ENCODE measurements at places on chromosomes 4 and X.

DNA sequence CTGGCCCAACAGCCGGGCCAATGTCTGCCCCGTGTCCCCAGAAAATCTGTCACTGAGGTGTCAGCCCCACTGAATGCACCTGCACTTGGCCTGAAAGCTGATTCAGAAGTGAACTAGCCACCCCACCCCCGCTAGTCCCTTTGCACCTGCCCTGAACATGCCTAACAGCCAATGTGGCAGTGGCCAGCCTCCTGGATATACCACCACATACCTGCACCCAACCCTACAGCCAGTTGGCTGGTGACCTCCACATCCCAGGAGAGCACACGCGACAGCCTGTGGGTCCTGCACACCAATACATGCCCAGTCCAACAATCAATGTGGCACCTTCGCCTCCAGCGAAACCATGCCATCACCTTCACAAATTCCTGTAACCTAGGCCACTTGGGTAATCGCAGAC is 116.7 kb downstream of the GALNTL6 start:
- no peak for DNase-seq

DNA sequence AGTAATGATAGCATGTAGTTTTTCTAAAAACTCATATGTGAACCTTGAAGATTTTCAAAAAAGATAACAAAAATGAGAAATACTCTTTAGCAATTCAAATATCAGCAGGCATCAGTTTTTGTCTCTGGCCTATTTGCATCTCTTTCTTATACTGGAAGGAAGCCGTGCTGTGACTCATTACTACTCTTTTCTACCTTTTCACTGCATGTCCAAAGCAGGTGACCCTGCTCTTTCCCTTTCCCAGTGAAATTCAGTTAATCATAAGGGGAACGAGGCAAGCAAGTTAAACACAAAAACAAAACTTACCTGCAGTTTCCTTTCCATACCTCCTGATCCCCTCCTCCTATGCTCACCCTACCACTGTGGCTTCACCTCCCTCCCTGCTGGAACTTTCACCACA is 9.3 kb downstream of the SPATA4 start:
- DNase-seq: no peak

DNA sequence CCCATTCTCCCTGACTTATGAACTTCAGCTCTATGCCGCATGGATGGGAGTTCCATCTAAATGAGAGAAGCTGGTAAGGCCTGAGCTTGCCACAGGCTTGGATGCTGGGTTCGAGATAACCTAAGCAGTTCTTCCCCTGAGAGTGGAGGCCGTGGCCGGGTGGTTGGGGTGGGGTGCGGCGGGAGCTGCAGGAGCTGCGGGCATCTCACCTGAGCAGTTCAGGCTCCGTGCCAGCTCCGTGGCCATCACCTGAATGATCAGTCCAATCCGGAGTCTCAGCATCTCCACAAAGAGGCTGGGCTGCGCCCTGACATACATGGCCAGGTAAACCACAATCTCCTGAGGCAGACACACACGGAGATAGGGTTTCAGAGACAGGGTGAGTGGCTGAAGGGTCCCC is 77.6 kb downstream of the PHKA2 start:
- no peak for DNase-seq

DNA sequence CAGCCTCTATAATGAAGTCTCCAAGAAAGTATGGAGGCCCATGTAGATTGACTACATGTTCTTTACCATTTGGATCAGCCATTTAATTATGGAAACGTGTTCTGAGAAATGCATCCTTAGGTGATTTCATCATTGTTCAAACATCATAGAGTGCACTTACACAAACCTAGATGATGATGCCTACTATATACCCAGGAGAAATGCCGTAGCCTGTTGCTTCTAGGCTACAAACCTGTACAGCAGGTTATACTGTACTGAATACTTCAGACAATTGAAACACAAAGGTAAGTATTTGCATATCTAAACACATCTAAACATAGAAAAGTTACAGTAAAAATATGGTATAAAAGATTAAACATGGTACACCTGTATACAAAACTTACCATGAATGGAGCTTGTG is 186.5 kb upstream of the FSTL5 start:
- DNase-seq: no peak

- DNase-seq: peak; percentile 89
Observed at GRCh38 chr4:87209696-87210095, 10.7 kb downstream of the KLHL8 start.

GRCh38 chrX:40735325-40736169 is at the start of gene MED14:
Gene MED14, minus strand, starts transcription at chrX:40735542. Its CDS starts 130 bp downstream, at chrX:40735412.
- peak; percentile 51 for DNase-seq

DNA sequence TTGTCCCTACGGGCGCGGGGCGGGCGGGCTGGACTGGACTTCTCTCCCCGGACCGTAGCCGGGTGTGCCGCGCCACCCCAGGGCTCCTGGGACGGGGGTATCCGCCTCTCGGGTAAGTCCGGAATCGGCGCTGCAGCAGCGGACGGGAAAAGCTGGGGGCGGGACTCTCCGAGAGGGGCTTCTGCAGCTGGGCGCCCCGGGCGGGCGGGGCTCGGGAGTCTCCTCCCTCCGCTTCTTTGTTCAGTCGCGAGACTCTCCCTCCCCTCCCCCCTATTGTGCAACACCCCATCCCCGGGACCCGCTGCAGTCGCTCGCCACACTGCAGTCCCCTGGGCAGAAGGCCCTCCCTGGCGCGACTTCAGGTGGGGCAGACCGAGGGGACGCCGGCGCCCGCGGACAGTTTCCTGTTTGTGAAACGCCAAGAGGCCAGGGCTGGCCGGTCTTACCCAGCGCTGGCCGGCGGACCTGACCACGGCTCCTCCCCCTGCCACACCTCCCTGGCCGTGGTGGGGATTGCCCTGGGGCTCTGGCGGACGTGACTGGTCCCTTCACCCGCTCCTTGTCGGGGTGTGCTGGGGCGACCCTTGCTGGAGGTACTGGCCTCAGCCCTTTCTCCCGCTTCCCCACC is 966 bp downstream of the CCNG2 start:
- DNase-seq: peak; percentile 98

DNA sequence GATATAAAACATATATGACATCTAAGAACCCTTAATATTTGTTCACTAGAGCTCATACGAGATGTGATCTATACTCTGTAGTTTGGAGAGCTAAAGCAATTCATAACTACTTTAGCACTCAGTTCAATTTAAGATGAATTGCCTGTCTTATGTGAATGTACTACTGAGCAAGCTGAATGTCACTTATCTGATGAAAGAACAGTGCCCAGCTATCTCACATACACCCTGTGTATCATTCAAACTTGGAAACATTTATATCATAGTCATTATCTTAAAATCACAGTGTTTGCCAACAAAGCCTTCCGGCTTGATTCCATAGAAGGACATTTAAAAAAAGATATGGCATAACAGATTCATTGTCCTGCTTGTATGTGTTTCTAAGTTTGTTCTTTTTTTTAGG is 639.6 kb downstream of the CCSER1 start:
- no peak for DNase-seq

DNA sequence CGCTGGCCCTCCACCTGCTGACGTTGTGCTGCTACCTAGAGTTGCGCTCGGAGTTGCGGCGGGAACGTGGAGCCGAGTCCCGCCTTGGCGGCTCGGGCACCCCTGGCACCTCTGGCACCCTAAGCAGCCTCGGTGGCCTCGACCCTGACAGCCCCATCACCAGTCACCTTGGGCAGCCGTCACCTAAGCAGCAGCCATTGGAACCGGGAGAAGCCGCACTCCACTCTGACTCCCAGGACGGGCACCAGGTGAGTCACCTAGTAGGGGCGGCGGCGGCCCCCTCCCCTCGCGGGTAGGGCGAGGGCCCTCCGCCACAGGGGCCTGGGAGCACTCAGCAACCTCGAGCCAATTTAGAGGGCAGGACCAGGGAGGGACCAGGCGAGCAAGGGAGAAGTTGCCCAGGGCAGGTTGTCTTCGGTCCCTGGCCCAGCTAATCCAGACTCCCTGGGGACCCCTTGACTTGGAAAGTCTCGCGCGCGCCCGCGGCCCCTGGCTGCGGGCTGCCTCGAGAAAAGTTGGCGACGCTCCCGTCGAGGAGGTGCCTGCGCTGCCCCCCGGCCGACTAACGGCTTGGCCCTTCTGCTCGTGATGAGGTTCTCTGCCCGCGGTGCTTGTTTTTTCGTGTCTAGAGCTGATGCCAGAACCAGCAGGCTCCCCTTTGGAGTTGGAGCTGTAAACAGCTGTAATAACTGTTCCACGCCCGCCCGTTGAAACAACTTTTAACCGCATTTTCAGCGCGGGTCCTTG is 717 bp downstream of the EDA start:
- DNase-seq: no peak

DNA sequence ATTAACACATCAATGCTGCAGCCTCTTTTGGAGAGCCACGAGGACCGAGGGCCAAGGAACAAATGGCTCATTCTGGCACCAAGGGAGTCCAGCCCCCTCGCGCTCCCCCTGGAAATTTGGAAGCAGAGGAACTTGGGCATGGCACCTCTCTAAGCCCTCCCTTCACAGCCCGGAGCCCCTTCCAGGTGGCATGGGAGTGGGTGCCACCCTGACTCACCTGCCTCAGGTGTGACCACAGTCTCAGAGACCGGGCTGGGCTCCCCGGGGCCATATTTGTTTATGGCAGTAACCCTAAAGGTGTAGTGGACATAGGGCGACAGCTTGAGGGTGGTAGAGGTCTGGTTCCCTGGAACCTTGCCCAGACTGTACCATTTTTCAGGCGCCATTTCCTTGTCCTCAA is 18.8 kb downstream of the L1CAM start:
- DNase-seq: no peak

GRCh38 chr4:173288296-173288695 is 45.9 kb downstream of the HMGB2 start:
- DNase-seq: peak; percentile 80

GRCh38 chr4:15333692-15334633 is 93.9 kb upstream of the C1QTNF7 start:
- no peak for DNase-seq

DNA sequence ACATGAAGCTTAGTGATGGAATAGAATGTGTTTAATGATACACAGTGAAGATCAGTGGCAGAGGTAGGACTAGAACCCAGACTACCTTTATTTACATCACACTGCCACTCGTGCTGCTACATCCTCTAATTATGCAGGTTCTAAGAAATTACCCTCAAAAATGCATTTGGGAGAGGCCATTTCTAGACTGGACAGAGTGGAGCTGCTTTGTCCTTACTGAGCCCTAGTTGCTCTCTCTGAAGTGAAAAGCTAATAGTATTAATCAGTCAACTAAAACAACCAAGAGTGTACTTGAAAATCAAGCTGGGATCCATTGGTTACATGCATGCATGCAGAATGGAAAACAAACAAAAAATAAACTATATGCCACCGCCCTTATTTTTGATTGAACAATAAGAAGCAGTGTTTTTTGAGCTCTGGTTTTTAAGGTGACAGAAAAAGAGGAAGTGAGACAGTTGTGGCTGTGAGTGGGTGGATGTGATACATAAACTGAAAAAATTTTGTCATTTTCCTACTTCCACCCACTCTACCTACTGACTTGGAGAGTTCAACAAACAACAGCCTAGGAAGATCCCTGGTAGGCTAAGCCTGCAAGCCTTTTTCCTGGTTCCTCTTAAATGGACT is 6.8 kb upstream of the VSIG4 start:
- peak; percentile 20 for DNase-seq

DNA sequence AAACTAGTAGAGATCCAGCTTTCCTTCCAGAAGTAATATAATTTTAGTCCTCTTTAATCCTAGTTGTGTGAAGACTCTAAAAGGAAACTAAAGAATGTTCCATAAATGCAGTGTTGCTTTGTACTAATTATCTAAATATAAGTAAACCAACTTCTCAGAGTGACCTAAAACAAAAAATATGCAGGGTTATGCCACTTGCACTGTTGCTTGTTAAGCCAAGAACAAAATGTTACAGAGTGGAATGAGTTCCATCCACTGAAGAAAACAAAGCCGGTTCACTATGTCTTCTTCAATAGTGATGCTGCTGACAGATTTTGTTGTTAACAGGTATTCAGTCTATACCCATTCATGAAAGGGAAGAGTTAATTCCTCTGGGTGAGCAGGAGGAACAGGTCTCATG is 252.0 kb upstream of the DIAPH2 start:
- DNase-seq: no peak

- DNase-seq: no peak
Observed at GRCh38 chrX:13599491-13599890, 30.1 kb downstream of the EGFL6 start.

GRCh38 chr4:7827566-7827965 is 112.1 kb downstream of the AFAP1 start:
- DNase-seq: no peak

- DNase-seq: no peak
Observed at GRCh38 chrX:40177117-40177430, 79.3 kb upstream of the BCOR start.

DNA sequence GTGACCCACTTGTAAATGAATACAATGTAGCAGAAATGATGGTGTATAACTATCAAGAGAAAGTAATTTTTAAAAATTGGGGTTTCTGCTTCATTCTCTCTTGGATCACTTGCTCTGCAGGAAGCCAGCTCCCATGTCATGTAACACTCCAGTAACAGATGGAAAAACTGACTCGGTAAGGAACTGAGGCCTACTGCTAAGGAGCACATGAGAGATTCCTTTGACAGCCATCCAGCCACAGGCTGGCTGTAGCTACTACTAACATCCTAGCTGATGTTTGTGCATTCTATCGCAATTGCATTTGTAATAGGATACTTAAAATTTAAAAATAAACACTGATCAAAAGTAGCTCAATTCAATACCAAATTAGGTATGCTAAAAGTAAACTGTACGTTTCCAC is 102.3 kb upstream of the MAB21L2 start:
- no peak for DNase-seq

DNA sequence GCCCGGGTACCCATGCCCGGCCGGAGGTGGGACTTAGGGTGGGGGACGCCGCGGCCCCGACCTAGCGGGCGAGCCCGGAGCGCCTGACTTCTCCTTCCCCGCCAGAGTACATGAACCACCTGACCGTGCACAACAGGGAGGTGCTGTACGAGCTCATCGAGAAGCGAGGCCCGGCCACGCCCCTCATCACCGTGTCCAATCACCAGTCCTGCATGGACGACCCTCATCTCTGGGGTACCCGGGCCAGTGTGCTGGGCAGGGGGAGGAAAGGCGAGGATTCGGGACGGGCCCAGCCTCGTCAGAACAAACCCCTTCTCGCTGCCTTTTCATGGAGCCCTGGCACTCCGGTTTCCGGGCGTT is 622 bp downstream of the TAFAZZIN start:
- no peak for DNase-seq

GRCh38 chr4:99381588-99382175 is 29.1 kb upstream of the ADH1C start:
- DNase-seq: no peak

DNA sequence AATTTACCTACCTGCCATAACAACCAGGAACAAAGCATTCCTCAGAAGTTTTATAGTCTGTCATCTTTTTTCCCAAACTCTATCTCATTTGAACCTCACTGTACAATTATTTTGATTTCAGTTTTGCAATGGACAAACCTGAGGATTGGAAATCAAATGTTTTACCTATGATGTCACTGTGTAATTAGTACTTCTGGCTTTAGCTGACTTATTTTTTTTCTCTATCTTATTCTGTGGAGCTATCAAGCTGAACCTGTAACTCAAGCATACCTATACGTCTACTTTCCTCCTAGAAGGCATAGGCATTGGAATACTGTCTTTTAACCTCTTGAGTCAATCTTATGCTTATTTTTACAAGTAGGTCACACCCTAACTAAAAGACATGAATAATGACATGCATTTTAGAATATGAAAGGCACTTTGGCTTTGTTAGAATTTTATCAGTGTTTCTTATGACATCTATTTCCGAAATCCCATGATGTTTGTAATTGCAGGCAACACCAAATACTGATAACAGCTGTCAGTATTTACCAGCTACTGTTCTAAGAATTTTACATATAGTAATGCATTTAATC is 21.5 kb downstream of the CCSER1 start:
- DNase-seq: no peak

- no peak for DNase-seq
Observed at GRCh38 chr4:1583859-1584258, 100.3 kb downstream of the FAM53A start.

GRCh38 chr4:161850631-161851030 is 313.2 kb downstream of the FSTL5 start:
- DNase-seq: no peak
